ENCODE measurements at places on chromosomes 7 and 10.

GRCh38 chr7:135100856-135101255, 47.0 kb upstream of the TMEM140 start:
- no peak for DNase-seq

- DNase-seq = no peak
These were observed 4.0 kb downstream of the PTEN start for GRCh38 chr10:87867453-87867852.

DNA sequence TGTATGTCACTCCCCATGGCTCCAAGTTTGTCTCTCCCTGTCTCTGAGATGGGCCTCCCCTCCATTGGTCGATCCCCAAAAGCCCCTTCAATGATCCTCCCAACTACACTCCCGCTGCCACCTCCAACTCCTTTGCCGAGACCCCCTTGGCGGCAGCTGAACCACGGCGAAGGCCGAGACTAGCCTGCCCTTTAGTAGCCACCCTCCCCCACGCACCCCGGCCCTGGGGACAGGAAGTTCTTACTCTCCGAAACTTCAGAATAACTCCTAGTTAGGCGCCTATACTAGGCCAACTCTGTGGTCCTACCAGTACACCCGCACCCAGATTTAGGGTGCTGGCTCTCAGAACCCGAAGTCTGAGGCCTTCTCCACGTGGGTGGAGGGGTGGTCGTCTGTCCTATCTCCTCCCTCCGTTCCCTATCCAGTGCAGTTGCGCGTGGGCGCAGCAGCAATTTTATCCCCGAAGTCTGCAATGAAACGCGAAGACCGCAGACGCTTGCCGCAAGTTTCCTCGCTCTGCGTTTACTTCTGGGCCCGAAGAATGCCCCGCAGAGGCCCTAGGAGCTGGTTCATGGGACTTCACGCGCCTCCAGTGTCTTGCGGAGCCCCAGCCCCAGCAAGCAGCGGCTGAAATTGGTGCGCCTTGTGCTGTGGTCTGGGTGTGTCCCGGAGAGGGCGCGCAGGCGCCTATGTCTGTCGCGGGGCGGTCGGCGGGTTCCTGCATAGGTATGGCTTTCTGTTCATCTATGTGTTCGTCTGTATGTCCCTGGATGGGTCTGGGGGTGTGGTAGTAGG, 82.6 kb upstream of the SLF2 start:
- no peak for DNase-seq

- DNase-seq = no peak
These were observed 4.4 kb downstream of the SCART1 start for GRCh38 chr10:133458021-133458709.

DNA sequence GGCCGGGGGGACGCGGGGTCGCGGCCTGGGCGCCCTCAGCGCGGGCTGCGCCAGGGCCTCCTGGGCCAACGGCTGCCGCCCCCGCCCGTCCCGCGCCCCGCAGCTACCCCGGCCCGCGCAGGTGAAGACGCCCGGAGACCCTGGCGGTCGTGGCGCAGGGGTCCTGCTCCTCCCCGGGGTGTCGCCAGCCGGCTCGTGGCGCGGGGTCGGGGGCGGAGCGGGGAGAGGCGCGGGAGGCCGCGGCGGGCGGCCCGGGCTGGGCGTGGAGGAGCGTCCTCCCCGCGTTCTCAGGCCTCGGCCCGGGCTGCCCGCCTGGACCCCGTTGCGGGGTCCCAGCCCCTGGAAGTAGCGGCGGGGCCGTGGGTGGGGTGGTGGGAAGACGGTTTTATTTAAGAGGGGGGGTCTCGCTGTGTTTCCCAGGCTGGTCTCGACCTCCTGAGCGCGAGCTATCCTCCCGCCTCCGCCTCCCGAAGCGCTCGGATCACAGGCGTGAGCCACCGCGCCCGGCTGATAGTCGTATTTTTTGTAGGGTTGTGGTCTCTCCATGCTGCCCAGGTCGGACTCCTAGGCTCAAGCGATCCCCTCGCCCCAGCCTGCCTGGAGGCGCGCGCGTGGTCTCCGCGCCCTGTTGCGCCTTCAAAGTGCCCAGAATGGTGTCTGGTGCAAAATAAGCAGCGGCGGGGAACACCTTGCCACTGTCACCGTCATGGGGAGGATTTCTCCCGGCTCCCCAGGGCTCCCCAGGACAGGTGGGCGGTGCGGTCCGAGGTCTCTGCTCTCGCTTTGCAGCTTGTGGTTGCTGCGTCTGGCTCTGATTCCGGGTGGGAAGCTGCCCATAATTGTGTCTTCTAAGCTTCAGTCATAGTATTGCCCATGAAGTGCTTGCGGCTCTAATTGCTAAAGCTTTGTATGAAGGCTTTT, 15.3 kb upstream of the SUN1 start:
- peak; percentile 16 for DNase-seq

GRCh38 chr7:155303039-155303593, 5.4 kb downstream of the INSIG1 start:
- no peak for DNase-seq
